ENCODE measurements at places on chromosomes 5 and 9.

DNA sequence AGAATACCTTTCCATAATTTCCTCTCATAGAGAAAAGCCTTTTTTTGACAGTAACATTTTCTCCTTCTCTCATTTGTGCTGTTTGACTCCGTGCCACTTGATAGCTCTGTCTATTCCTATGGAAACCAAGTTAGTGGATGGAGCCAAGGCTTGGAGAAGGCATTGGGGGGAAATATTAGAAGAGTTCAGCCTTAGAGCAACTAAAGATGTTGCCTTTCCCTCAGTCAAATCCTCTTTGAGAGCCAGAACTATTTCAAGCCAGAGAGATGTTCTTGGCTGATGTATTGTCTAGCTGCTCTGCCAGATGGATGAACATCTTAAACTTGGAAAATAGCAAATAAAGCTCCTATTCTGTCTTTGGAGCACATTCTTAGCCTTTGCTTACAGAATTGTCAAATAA lies 112.4 kb downstream of the INVS start:
- DNase-seq = no peak

DNA sequence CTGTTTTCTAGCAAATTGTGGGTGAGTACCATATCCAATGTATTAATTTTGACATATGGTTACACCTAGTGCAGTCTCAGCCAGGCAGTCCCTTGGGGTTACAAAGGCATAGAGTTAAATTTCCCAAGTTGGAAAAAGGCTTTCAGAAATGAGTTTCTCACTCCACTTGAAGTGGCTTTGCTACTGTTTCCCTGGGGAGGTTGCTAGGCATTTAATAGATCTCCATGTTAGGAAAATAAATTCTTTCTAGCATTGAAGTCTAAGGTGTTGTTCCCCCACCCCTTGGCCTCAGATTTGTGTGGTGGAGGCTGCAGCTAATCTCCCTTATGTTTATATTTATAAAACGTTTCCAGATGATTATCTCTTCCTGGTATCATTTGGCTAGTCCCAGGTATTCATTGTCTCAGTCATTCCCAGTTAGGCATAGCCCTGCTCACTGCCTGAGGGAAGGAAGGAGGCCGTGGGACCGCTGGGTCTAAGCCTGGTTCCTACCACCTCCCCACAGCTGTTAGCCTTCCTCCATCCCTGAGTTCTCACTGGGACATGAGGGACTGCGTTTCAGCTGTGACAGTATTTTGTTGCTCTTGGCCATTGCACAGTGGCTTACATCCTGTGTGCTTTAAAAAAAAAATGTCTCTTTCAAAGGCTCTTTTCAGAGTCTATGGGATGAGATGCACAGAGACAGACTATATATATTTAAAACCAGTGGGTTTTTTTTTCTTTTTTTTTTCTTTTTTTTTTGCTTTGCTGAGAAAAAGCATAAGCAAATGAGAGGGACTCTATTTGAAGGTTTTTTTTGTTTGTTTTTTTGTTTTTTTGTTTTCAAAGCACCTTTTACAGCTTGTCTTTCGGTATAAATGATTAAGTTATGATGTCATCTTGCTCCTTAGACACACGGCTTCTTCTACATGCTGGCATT lies 121.5 kb downstream of the MAST4 start:
- DNase-seq = no peak

DNA sequence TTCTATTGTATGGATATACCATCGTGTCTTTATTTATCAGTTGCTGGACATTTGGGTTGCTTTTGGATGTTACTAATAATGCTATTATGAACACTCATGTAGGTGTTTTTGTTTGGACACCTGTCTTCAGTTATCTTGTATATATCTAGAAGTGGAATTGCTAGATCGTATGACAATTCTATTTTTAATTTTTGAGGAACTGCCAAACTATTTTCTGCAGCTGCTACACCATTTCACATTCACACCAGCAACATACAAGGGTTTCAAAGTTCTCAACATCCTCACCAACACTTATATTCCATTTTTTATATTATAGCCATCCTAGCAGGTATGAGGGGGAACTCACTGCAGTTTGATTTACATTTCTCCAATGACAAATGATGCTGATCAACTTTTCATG lies 324.6 kb downstream of the CAAP1 start:
- no peak for DNase-seq

GRCh38 chr9:35729700-35730485 lies 2.1 kb downstream of the TLN1 start:
- DNase-seq = peak; percentile 7

DNA sequence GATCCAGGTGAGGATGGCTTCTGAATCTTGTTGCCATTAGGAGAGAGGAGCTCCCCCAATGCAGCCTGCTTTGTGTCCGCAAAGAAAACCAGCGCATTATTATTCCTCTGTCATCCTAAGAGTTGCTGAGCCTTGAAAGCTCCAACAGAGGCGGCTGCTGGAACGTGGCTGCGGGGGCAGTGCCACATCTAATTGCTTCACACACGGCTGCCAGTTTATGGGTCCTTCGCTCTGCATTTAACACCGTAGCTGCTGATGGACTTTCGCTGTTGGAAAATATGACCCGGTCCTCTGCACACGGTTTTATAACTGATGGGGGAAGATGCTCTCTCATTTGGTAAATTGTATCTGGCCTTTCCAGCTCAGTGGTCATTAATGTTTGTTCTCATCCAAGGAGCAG lies 38.0 kb downstream of the ZNF622 start:
- DNase-seq = peak; percentile 6

DNA sequence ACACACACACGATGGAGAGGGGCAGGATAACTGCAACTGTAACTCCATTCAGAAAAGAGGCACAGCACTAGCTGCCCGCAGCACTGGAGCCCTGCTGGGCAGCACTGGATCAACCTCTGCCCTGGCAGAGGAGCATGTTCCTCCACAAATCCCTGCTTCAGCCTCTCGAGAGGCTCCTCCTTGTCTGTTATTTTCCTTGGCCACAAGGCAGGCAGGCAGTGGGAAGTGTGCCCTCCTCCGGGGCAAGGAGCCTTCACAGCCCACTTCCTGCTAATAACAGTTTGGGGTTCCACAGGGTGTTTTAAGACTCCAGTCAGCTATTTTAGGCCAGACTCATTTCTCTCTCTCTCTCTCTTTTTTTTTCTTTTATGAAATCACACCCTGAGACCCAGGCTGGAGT lies 11.8 kb downstream of the FXN start:
- no peak for DNase-seq

GRCh38 chr5:33270671-33271070 lies 170.1 kb upstream of the TARS1 start:
- no peak for DNase-seq

- DNase-seq = no peak
These were observed 294.5 kb upstream of the TAS2R1 start for GRCh38 chr5:9924614-9925013.

DNA sequence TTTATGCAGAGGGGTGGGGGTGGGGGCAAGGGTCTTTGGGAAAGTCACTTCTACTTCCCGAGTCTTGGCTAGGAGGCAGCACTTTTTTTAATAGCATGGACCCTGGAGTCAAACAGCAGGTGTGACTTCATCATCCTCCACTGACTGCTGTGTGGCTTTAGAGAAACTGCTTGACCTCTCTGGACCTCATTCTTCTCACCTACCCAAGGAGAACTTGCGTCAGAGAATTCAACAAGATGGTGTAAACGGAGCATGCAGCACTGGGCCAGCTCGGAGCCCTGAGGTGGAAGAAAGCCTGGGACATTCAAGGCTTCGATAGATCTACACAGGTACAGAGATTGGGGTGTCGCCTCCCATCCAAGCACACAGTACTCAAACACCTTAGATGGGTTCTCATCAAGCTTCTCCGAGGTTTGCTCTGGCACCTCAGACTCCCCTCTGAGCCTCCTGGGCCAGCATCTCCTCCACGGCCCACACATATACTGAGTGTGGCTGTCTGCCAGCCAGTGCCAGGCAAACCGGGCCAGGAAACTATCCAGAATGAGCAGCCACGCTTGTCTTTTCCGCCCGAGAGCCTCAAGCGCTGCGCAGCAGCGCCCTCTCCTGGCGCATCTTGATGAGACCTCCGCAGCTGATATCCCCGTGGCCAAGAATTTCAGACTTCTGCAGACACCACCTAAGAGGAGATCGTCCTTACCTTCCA lies 4.6 kb upstream of the SLC25A48 start:
- peak; percentile 59 for DNase-seq

DNA sequence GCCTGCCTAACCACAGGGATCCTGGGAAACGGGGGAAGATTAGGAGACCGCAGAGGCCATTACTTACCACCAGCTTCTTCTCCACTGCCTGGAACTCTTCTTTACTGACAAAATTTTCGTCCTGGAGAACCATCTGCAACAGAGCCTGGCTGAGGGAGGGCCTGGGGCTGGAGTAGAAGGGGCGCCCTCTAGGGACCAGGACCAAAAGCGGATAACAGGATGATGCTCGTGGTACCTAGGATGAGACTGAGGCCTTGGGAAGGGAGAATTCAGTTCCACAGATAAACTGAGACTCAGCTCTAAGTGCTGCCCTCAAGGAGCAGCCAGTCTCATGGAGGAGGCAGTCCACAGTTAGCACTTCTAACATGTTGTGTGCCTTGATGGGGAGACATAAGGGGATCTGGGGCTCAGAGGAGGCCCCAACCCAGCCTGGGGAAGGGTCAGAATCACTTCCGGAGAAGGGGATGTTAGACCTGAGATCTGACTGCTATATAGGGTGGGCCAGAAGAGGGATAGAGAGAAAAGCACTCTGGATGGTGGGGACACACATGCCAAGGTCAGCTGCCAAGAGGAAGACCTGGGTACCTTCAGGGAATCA lies 1.2 kb downstream of the SPATA24 start:
- no peak for DNase-seq

DNA sequence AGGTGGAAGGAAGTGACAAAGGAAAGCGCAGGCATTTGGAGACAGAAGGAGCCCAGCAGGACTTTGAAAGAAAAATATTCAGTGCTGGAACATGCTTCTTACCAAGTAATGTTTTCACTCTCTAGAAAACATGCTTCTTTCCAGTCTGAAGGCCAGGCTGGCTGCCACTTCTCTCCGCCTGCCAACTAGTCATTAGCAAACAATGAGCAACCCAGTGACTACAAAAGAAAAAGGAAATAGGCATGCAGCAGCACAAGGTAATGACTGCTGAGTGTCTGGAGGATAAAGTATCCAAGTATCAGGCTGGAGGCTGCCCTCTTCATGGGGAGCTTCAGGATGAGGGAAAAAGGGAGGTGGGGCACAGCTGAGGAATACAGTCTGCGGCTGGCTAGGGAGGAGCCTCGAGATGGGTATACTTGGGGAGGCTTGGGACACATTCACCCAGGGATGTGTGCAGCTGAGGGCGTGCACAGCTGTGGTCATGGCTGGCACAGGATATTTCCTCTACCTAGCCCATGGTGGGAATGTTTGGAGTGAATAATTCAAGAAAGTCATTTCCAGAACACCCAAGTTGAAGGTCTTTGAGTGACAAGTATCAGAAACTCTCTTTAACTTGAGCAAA lies 161.5 kb upstream of the KIF2A start:
- no peak for DNase-seq

DNA sequence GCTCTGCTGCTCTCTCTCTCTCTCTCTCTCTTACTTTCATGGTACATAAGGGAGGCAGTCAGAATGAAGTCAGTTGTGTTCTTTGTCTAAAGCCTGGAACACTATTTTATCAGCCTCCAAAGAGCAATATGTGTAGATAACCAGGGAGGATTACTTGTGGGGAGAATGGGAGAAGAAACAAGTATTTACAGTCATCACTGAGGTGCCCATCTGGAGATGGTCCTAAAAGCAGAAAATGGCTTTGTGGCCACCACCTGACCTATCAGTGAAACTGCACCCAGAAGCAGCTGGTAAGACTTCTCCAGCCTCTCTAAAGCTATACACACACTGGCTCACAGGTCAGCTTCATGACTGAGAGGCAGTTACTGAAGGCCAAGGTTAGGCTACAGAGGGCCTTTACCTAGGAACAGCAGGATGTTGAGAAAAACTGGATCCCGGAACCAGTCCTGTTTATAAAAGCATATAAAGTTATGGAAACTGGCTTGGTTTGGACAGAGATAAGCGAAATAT lies 75.1 kb downstream of the MRPS27 start:
- no peak for DNase-seq

- DNase-seq = no peak
These were observed 26.4 kb downstream of the FOXD1 start for GRCh38 chr5:73422164-73422563.

GRCh38 chr9:100375658-100376057 lies 22.9 kb upstream of the TEX10 start:
- DNase-seq = no peak

DNA sequence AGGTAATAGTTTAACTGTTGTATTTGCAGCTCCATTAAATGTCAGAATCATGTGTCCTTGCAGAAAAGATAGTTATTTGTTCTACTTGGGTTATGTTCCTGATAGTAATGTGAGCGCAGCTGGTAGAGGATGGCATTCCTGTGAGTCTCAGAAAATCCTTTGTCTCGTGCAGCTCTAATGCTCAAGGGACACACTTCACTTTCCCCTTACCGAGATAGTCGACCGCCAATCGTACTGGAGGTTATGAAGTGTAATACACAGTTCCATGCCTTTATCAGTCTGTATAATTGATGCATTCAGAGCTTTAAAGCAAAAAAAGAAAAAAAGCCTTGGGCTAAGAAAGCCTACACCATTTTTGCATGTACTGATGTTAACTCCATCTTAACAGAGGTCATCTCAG lies 60.2 kb upstream of the SRP19 start:
- DNase-seq = no peak

DNA sequence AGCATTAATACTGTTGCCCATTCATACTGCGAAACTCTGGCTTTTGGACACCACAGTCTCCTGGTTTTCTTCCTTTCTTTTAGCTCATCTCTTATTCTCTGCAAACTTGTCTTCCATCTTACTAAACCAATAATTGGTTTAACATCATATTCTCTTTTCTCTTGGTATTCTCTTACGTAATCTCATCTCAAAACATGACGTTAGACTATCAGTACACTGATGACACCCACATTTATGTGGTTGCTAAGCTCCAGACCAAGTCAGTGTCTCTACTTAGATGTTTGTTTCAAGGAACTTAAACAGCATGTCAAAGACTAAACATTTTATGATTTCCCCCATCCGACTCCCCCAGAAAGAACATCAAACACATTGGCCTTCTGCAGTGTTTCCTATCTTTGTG lies 2.1 kb downstream of the PRRC1 start:
- DNase-seq = no peak

DNA sequence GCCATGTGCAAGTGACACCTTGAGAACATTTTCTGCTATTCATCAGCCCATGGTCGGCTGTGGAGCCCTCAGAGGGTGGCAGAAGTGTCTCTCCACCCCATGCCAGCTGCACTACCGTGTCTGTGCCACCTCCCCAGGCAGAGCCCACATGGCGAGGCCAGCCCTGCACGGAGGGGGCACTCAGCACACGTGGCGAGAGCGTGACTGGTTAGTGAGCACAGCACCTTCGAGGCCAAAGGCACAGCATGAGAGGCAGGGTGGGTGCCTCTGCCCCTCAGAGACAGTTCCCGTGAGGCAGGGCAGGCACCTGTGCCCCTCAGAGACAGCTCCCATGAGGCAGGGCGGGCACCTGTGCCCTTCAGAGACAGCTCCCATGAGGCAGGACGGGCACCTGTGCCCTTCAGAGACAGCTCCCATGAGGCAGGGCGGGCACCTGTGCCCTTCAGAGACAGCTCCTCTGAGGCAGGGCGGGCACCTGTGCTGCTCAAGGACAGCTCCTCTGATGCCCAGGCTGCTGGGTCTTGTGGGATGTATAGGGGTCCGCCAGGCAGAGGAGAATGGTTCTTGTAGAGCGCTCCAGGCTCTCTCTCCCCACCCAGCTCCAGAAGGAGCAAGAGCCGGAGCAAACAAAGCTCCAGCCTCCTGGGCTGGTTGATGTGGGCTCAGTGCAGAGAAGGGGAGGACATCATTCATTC lies 179.8 kb upstream of the PPP1R26 start:
- no peak for DNase-seq

- no peak for DNase-seq
These were observed 236.9 kb downstream of the PDE4D start for GRCh38 chr5:59656351-59657254.

Measured in occipital lobe (tissue), 3 donors.